ENCODE measurements at places on chromosomes 1 and 21. TPM values are rescaled to one million over a fixed set of nuclear protein-coding genes. Genes with fewer than 3 reads are reported as not detected.

DNA sequence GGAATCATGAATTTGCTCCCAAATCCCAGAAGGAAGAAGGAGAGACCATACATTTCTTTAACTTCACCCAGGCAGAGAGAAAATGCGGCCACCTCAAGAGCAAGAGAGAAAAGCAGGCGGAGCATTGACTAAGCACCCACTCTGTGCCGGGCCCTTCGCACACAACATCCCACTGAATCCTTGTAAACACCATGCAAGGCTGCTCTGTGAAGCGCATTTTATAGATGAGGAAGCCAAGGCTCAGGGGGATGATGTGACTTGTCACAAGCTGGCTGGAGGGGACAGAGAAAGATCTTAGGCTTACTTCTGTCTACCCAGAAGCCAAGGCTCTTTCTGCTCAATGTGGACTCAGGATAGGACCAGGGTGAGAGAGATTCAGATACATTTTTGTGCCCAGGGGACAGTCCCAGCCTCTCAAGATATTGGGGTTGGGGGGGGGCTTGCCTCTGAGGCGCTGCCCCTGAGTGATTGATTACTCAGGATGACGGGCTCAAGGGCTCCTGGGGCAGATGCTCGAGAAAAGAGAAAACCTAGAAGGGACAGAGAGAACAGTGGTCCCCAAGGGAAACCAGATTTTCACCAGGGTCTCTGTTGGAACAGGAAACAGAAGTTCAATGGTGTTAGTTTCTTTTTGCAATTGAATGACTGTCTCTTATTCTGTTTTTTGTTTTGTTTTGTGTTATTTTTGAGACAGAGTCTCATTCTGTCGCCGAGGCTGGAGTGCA, 19.5 kb downstream of the PADI2 start:
- no peaks in the 10 kb centered on the region for H3K36me3 ChIP-seq
- peaks cover 82% of the 10 kb centered on the region for H3K4me1 ChIP-seq
- H3K27ac ChIP-seq, result peak overlapping the region; percentile 88
- H3K27me3 ChIP-seq, result no peaks in the 10 kb centered on the region
- H3K4me3 ChIP-seq, result no peak overlapping the region

DNA sequence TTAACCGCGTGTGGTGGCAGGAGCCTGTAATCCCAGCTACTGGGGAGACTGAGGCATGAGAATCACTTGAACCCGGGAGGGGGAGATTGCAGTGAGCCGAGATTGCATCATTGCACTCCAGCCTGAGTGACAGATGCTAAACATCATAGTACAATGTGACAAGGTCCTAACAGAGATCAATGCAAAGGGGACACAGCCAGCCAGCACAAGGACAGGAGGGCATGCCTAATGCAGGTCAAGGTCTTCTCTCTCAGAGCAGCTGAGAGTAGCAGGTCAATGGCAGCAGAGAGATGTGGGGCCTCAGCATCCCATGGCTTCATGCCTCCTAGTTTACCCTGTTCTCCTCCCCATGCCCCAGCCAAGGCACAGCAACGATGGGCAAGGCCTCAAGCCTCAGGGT, 3.0 kb upstream of the SMIM11 start:
- H3K27me3 ChIP-seq, result no peaks in the 10 kb centered on the region
- no peaks in the 10 kb centered on the region for H3K4me1 ChIP-seq
- H3K27ac ChIP-seq, result no peak overlapping the region

DNA sequence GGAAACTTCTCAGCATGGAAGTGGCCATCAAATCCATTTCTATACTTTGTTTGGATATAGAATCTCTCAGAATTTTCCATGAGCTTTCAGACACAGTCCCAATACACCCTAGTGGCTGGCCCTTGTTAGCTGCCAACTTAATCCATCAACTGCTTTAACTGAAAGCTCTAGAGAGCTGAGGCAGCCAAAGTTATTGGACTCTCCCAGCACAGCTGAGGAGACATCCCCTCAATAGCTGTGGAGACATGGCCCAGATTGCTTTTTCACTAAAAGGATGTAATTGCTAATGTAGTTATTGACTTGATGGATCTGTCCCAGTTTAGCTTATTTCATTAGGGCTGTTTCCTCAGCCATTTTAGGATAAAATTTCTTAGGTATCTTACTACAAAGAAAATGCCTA, 94.8 kb upstream of the PRMT6 start:
- H3K27me3 ChIP-seq, result no peaks in the 10 kb centered on the region
- no peaks in the 10 kb centered on the region for H3K4me1 ChIP-seq
- no peak for DNase-seq
- no peak overlapping the region for H3K27ac ChIP-seq
- H3K4me3 ChIP-seq, result no peak overlapping the region

GRCh38 chr1:56844545-56845136, 10.0 kb upstream of the C8A start:
- H3K27ac ChIP-seq, result no peak overlapping the region
- no peak overlapping the region for H3K4me3 ChIP-seq
- no peak for DNase-seq
- peaks cover 4% of the 10 kb centered on the region for H3K27me3 ChIP-seq
- no peaks in the 10 kb centered on the region for H3K4me1 ChIP-seq

GRCh38 chr1:197268012-197268411, at the start of gene CRB1:
TSS of gene CRB1 (plus strand) at chr1:197268252. CDS start at chr1:197268413, 161 bp downstream.
- DNase-seq, result no peak
- H3K27ac ChIP-seq, result no peak within 1 kb of the TSS
- H3K36me3 ChIP-seq, result no peaks in the 10 kb centered on the region
- H3K27me3 ChIP-seq, result no peaks in the 10 kb centered on the region
- no peak within 1 kb of the TSS for H3K4me3 ChIP-seq
- H3K4me1 ChIP-seq, result no peaks in the 10 kb centered on the region

The TNN gene
- not detected for total RNA-seq

The GUCA2A gene
- total RNA-seq, result 0.44 TPM

DNA sequence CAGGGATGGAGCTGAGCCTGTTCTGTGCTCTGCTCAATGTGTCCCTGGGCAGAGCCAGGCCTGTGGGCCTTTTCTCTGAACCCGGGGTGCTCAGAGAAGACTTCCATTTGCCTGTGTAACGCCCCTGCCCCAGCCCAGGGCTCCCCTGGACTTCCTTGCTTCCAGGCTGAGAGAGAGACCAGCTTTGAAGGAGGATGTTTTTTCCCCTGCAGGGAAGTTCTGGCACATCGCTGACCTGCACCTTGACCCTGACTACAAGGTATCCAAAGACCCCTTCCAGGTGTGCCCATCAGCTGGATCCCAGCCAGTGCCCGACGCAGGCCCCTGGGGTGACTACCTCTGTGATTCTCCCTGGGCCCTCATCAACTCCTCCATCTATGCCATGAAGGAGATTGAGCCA, 10.2 kb downstream of the SMPDL3B start:
- no peaks in the 10 kb centered on the region for H3K36me3 ChIP-seq
- H3K4me3 ChIP-seq, result no peak overlapping the region
- no peak overlapping the region for H3K27ac ChIP-seq

GRCh38 chr1:20950679-20951078, 163.6 kb upstream of the HP1BP3 start:
- H3K4me1 ChIP-seq, result peaks cover 8% of the 10 kb centered on the region
- no peak overlapping the region for H3K4me3 ChIP-seq
- no peaks in the 10 kb centered on the region for H3K27me3 ChIP-seq
- no peak overlapping the region for H3K27ac ChIP-seq
- DNase-seq, result no peak

The LEFTY2 gene
- total RNA-seq, result not detected

The G0S2 gene
- 468 TPM for total RNA-seq

GRCh38 chr1:227774821-227775661, 39.8 kb downstream of the SNAP47 start:
- DNase-seq, result peak; percentile 34
- H3K27ac ChIP-seq, result no peak overlapping the region
- no peak overlapping the region for H3K4me3 ChIP-seq
- H3K27me3 ChIP-seq, result no peaks in the 10 kb centered on the region

The ATPAF1 gene
- total RNA-seq, result 114 TPM

GRCh38 chr1:60034999-60035398, 38.6 kb downstream of the C1orf87 start:
- no peak overlapping the region for H3K27ac ChIP-seq
- DNase-seq, result no peak
- no peaks in the 10 kb centered on the region for H3K27me3 ChIP-seq
- H3K4me3 ChIP-seq, result no peak overlapping the region

DNA sequence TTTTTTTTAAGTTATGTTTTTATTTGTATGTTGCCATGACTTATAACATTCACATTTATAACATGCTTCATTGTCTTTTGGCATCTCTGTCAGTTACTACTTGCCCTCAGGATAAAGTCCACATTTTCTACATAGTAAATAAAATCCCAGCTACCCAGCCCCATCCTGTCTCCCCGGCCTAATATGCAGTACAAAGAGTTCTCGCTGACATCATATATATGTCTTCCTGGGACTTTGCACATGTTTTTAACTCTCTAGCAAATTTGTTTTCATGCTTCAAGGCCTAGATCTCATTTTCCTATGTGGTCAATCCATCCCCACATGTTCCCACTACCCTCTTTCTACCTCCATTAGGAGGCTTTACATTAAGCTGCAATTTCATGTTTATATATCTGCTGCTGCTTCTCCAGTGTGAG, 33.0 kb upstream of the IVNS1ABP start:
- DNase-seq, result no peak
- H3K4me3 ChIP-seq, result no peak overlapping the region
- H3K27me3 ChIP-seq, result no peaks in the 10 kb centered on the region
- no peak overlapping the region for H3K27ac ChIP-seq
- H3K36me3 ChIP-seq, result no peaks in the 10 kb centered on the region

The RGL1 gene
- total RNA-seq, result 6.8 TPM

DNA sequence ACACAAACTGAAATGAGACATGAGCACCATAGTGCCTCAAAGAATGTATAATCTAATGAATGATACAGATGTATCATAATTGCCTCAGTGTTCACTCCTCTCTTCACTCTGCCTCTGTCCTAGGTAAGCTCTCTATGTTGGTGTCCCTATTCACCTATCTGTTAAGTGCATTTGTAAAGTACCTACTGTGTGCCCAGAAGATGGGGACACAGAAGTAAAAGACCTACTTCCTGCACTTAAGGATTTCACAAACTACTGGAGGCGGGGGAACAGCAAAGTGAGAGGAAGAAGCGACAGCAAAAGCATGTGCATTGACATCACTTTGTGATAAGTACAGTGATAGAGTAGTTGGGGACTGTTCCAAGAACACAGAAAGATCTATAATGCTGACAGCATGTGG, 18.1 kb downstream of the RD3 start:
- no peak overlapping the region for H3K4me3 ChIP-seq
- DNase-seq, result no peak
- no peaks in the 10 kb centered on the region for H3K36me3 ChIP-seq

The PFKL gene
- 30.7 TPM for total RNA-seq

DNA sequence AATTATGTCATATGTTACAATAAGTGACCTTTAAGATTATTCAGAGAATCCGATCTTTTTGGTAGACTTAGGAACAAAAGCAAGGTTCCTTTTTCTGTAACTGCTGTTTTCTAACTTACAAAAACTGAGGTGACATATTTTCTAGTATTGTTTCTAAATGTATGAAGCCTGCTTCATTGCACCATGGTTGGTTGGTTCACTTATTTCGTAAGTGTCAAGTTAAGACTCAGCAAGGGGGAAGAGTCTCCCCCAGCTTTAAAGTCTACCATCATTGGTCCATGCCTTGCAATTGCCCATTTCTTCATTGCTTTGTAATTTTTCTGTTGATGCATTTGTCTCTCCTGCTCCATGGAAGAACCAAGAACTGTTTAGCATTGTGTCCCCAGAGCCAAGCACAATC, 136.9 kb downstream of the DISC1 start:
- no peaks in the 10 kb centered on the region for H3K4me1 ChIP-seq
- no peak overlapping the region for H3K27ac ChIP-seq
- no peaks in the 10 kb centered on the region for H3K36me3 ChIP-seq

DNA sequence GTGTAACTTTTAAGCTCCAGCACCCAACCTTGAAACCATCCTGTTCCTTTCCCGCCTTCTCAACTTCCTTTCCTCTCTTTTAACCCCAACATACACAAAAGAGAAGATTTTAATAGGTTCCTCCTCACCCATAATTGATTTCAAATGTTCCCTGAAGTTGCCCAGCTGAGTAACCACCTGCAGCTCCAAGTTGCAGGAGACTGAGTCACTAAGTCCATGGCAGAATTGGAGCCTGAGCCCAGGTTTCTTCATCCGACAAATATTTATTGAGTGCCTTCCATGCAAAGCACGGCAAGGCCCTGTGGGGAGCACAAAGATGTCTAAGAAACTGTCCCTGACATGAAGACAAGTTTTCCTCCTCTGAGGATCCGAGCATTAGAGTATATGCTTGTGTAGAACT, 97.7 kb downstream of the PAPPA2 start:
- no peak overlapping the region for H3K4me3 ChIP-seq
- H3K27ac ChIP-seq, result no peak overlapping the region
- DNase-seq, result no peak
- H3K4me1 ChIP-seq, result no peaks in the 10 kb centered on the region
- H3K36me3 ChIP-seq, result no peaks in the 10 kb centered on the region

GRCh38 chr21:42343963-42344510, 6.8 kb downstream of the TFF2 start:
- H3K4me3 ChIP-seq, result no peak overlapping the region
- DNase-seq, result no peak

The IL19 gene
- not detected for total RNA-seq

DNA sequence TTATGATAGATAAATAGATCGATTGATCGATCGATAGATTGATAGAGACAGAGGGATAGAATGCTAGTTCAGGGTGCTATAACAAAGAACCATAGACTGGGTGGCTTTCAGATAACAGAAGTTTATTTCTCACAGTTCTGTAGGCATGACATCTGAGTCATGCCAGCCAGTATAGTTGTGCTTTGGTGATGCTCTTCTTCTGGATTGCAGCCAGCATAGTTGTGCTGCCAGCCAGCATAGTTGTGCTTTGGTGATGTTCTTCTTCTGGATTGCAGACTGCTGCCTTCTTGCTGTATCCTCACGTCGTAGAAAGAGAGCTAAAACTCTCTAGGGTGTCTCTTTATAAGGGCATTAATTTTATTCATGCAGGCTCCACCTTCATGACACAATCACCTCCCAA, 860.8 kb downstream of the BRINP3 start:
- H3K4me3 ChIP-seq, result no peak overlapping the region
- no peaks in the 10 kb centered on the region for H3K27me3 ChIP-seq
- H3K36me3 ChIP-seq, result no peaks in the 10 kb centered on the region
- H3K4me1 ChIP-seq, result no peaks in the 10 kb centered on the region

The RPE65 gene
- not detected for total RNA-seq

GRCh38 chr1:5745800-5746610, 246.2 kb downstream of the NPHP4 start:
- DNase-seq, result peak; percentile 70
- H3K36me3 ChIP-seq, result no peaks in the 10 kb centered on the region
- H3K27me3 ChIP-seq, result no peaks in the 10 kb centered on the region
- H3K4me3 ChIP-seq, result no peak overlapping the region
- H3K4me1 ChIP-seq, result no peaks in the 10 kb centered on the region

The CELA2A gene
- total RNA-seq, result not detected

The PDC gene
- total RNA-seq, result not detected

- no peaks in the 10 kb centered on the region for H3K4me1 ChIP-seq
- no peak overlapping the region for H3K27ac ChIP-seq
- no peak for DNase-seq
- no peaks in the 10 kb centered on the region for H3K36me3 ChIP-seq
Measured at GRCh38 chr1:66000033-66000637, 207.4 kb downstream of the PDE4B start.

The TP73 gene
- not detected for total RNA-seq

GRCh38 chr1:79693441-79694114, 687.0 kb upstream of the ADGRL4 start:
- no peak for DNase-seq
- H3K4me1 ChIP-seq, result no peaks in the 10 kb centered on the region
- H3K27me3 ChIP-seq, result no peaks in the 10 kb centered on the region
- H3K27ac ChIP-seq, result no peak overlapping the region
- H3K4me3 ChIP-seq, result no peak overlapping the region

The TNFRSF25 gene
- total RNA-seq, result 1.5 TPM

- DNase-seq, result peak; percentile 66
- H3K36me3 ChIP-seq, result no peaks in the 10 kb centered on the region
- peaks cover 25% of the 10 kb centered on the region for H3K4me1 ChIP-seq
- peaks cover 4% of the 10 kb centered on the region for H3K27me3 ChIP-seq
- H3K4me3 ChIP-seq, result peak overlapping the region; percentile 64
Measured at GRCh38 chr1:43936431-43937151, 3.0 kb downstream of the ARTN start.

All from psoas muscle (tissue), 8 donors.